ENCODE measurements at places on chromosomes 11 and 22.

- no peak for DNase-seq
Observed at GRCh38 chr11:11387622-11388305, 34.7 kb upstream of the CSNK2A3 start.

- no peak for DNase-seq
Observed at GRCh38 chr11:68687311-68687710, 3.0 kb downstream of the GAL start.

GRCh38 chr22:48372390-48372789 lies 1455.3 kb downstream of the BRD1 start:
- no peak for DNase-seq

DNA sequence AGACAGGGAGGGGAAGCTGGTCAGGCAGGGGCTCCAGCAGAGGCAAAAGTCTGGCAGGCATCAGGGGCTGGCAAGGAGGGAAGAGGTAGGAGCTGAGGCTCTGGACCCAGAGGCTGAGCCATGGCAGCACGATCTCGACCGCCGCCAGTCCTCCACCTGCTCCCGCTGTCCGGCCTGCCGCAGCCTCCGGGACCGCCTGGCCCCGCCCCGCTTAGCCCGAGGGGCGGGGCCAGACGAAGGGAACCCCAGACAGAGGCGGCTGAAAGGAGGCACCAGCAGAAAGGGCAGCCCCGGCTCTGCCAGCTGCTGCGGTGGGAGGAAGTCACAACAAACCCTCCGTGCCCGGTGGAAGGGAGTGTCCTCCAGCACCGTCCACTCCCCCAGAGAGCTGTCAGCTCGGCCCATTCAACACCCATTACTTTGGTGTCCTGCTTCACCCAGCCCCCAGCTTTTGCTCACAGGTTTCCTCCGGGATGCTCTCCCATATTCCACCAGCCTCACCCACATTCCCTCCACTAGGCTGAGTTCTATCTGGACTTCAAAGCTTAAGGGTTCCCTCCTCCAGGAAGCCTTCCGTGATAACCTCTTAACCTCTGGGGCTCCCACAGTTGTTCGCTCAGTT lies at the start of gene MFNG:
Gene MFNG, minus strand, starts transcription at position 161 of the 622 bp plus-strand sequence. CDS start 207 bp downstream, outside the sequence.
- peak; percentile 66 for DNase-seq
